ENCODE measurements at places on chromosomes 11 and 22.

DNA sequence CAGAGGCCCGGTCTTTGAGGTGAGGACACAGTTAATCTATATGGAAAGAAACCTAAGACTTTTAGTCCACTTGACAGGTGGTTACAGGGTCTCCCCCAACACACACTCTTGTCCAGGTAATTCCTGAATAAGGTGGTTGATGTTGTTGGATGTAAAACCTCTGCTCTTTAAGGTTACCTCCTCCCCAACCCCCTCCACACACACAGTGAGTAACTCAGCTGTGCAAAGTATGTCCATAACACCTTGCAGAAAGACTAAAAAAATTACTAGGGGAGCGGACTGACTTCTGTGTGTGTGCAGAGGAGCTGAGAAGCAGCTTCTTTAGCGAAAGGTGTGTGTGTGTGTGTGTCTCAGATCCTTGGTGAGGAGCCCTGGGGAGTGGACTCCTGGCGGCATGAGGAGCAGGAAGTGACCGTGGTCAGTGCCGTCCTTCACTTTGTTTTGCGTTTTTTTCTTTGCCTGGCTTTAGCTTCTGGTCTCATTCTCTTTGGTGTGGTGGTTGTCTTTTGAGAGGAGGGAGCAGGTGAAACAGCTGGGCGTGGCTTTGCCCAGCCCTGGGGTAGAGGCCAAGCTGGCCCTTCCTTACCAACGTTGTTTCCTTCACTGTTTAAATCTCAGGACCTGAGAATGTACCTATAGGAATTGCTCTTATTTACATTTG, 1.7 kb downstream of the ZBED4 start:
- DNase-seq: no peak

GRCh38 chr22:50292643-50293440, 14.6 kb downstream of the PLXNB2 start:
- DNase-seq: no peak

- DNase-seq: no peak
Observed at GRCh38 chr22:25942856-25943411, 200.9 kb downstream of the MYO18B start.

DNA sequence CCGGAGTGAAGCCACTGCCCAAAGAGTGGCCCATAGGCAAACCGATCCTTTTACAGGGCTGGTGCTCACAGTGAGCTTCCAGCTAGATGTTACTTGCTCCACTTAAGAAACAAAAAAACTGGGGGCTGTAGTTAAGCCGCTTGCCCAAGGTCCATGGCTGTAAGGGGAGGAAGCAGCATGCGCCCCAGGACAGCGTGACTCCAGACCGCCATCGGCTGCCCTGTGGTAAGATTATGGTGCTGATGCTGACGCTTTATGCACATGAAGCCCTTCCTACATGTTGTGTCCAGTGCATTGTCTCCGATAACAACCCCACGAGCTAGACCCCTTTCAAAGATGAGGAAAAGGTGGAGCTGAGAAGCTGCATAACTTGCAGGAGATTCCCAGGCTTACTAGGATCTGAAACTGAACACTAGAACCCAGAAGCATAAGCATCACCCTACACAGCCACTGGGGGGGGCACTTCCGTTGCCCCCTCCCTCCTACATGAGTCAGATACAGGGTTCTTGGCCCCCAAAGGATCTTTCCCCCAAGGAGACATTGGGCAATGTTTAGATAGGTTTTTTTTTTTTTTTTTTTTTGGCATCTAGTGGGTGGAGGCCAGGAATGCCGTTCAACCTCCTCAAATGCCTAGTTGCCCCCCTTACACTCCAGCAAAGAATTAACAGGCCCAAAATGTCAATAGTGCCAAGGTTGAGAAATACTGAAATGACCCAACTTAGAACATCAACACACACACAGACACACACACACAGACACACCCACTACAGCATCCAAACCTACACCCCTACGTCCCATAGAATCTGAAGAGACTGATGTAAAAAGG, 53.9 kb downstream of the MN1 start:
- DNase-seq: no peak

DNA sequence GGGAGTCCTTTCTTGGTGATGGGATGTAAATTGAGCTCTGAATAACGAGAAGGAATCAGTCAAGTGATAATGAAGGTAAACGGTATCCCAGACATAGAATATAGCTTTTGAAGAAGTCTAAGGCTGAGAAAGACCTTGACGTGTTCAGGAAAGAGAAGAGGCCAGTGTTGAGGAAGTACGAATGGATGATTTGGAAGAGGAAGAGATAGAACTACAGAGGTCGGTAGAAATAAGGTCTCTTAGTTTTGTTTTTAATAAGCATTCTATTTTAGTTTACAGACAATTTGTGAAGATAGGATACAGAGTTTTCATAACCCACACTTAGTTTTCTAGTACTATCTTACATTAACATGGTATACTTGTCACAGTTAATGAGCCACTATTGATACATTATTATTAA, 1598.1 kb downstream of the FAM181B start:
- no peak for DNase-seq

- no peak for DNase-seq
Observed at GRCh38 chr11:47276923-47277322, 7.0 kb downstream of the MADD start.

- DNase-seq: no peak
Observed at GRCh38 chr11:31910950-31911576, 99.9 kb upstream of the PAX6 start.

GRCh38 chr11:19441752-19442553, 201.2 kb upstream of the E2F8 start:
- no peak for DNase-seq

GRCh38 chr11:13629779-13630178, 38.7 kb upstream of the FAR1 start:
- DNase-seq: no peak

DNA sequence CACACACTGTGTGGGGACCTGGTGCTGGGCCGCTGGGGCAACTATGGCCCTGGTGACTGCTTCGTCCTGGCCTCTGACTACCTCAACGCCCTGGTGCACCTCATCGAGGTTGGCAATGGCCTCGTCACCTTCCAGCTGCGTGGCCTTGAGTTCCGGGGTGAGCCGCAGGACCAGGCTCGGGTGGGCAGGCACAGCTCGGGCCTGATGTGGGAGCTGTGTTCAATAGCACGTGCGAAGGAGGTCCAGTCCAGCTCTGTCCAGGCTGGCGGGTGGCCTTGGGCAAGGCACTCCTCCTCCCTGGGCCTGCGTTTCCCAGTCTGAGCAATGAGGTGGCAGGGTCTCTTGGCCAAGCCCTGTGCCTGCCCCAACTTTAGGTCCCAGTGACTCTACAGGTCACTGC, 8.3 kb upstream of the SIPA1 start:
- DNase-seq: no peak

DNA sequence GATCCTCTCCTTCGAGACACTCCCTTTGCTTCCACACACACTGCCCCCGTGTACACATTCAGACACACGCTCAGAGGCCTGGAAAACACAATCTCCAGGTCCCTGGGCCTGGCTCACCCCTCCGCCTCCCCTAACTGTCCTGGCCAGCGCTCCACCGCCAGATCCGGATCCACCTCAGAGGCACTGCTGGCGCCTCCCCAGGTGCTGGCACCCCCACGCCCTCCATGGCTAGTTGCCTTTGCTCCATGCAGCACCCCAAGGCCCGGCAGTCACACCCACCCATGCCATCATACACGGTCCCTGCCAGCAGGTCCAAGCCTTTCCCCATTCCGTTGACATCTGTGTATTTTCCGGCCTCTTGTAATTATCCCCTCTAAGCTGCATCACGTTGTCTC, 11.1 kb downstream of the SPTBN2 start:
- DNase-seq: no peak

- no peak for DNase-seq
Observed at GRCh38 chr11:126695293-126695692, 305.3 kb downstream of the KIRREL3 start.

- DNase-seq: no peak
Observed at GRCh38 chr11:72951888-72952287, 137.7 kb downstream of the ATG16L2 start.

DNA sequence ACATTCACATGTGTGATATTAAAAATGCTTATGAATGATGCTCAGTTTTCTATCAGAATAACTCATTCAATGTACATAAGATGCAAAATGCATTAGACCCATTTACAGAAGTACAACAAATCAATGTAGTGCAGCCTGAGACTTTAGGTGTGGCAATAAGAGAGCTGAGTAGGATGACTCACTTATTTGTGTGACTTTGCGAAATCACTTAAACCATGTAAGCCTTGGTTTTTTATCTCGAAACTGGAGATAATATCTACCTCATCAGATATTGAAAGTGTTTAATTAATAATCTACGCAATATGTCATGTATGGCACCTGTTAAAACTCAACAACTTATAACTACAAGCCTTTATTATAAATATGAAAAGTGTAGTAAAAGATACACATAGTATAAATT, 105.7 kb upstream of the LUZP2 start:
- no peak for DNase-seq

GRCh38 chr11:113019711-113020110, 58.5 kb downstream of the NCAM1 start:
- DNase-seq: no peak

- DNase-seq: no peak
Observed at GRCh38 chr11:119501777-119502405, 78.9 kb upstream of the THY1 start.

- DNase-seq: no peak
Observed at GRCh38 chr22:38016182-38017151, 32.1 kb upstream of the SOX10 start.

- DNase-seq: no peak
Observed at GRCh38 chr11:17268902-17269301, 7.6 kb upstream of the NUCB2 start.

DNA sequence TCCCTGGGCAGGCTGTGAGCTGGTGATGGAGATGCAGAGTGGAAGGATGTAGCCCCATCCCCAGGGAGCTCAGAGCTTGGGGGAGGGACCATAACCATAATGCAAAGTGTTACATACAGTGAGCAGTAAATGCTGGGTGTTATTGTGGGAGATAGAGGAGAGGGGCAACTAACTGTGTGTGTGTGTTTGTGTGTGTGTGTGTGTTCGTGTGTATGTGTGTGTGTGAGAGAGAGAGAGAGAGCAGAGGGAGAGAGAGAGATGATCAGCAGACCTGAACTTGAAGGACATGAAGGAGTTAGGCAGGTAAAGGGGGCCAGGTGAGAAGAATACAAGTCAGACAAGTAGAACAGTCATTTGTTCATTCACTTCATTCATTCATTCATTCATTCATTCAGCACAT, 74.2 kb downstream of the CACNG2 start:
- no peak for DNase-seq

- DNase-seq: no peak
Observed at GRCh38 chr11:70826541-70827335, 425.6 kb downstream of the SHANK2 start.

- DNase-seq: no peak
Observed at GRCh38 chr11:63536669-63537292, at the start of gene PLAAT4. Gene PLAAT4, plus strand, starts transcription at chr11:63536808. Its CDS starts 61 bp downstream, at chr11:63536869.

DNA sequence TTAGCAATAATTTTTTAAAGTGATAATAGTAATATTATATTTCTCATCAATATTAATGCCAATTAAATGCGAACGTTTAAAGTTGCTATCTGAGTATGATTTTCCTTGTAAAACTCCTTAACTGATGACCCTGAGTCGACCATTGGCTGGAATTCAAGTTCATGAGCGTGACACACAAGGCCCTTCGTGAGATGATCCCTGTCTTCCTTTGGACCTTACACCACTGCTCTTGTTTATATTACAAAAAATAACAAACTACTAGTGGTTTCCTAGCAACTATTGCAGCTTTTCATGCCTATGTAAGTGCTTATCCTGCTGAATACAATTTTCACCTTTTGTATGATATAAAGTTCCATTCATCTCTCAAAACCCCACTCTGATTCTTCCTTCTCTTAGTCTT, 752.9 kb downstream of the CNTN5 start:
- no peak for DNase-seq

- DNase-seq: no peak
Observed at GRCh38 chr11:72439455-72439854, 5.1 kb upstream of the CLPB start.

GRCh38 chr11:133515107-133515506, 17.2 kb downstream of the OPCML start:
- no peak for DNase-seq

DNA sequence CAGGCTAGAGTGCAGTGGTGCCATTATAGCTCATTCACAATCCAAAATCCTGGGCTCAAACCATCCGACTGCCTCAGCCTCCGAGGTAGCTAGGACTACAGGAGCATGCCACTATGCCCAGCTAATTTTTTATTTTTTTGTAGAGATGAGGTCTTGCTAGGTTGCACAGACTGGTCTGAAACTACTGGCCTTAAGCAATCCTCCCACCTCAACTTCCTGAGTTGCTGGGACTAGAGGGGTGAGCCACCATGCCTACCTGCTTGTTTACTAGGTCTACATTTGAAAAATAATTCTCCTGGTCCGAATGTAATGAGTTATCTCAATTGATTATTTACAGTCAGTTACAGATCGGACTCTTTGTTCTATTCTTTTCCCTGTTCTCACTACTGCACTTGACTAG, 22.0 kb downstream of the TAF1D start:
- DNase-seq: no peak

- no peak for DNase-seq
Observed at GRCh38 chr22:37259540-37260029, 15.5 kb upstream of the RAC2 start.

DNA sequence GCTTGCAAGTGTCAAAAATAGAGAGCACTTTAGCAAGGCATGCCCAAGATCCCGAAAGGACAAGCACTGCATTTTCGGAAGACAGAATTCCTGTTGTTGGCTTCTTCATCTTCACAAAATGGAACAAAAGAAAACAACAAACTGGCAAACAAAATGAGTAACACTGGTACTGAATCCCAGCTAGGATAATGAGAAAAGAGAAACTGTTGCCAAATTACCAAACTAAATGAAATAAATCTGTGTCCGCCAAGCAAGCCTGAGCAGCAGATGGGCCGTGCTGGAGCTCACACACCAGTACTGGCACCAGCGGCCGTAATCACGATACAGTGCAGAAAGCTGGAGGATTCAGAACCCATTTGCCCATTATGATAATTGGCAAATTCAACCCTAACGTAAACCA, 30.6 kb downstream of the TUB start:
- no peak for DNase-seq

DNA sequence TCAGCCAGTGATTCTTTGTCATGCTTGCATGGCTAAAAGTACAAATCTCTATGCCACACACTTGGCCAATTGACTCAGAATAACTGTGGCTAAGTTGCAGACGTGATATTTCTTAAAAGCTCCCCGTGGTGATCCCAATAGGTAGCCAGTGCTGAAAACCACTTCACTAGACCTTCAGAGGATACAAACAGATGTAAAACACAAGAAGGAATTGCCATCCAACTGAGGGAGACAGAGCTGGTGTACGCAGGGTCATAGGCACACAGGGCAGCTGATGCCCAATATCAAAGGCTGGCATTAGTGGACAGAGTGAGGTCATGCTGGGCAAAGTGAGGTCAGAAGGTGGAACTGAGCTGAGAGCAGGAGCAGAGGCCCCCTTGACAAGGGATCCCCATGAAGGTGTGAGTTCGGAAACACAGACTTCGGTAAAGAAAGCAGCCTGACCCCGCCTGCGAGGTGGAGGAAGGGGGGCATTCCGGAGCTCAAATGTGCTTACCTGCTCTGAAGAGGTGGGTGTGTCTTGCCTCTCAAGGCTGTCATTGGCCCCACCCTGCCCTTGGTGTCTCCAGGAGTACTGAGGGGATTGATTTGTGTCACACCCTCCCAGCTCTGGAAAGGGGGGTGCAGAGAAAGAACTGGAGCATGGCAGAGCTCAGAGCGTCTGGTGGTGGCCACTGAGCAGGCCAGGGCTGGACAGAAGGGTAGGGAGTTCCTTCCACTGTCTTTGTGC, 344.9 kb upstream of the B3GAT1 start:
- no peak for DNase-seq

GRCh38 chr11:68242616-68243015, 29.2 kb downstream of the C11orf24 start:
- no peak for DNase-seq

GRCh38 chr11:72119198-72119597, 6.7 kb upstream of the ANAPC15 start:
- DNase-seq: no peak

All from CMK (cell line).